GM12865 (cell line): ENCODE measurements at places on chromosomes 16 and 17.
A peak's percentile ranks its signal among the peaks of the same experiment; 100 is the strongest.

GRCh38 chr16:11327277-11328171 lies 17.7 kb upstream of the RMI2 start:
- peak; percentile 90 for DNase-seq

- no peak for DNase-seq
These were observed 833.6 kb upstream of the SOX9 start for GRCh38 chr17:71287071-71287823.

DNA sequence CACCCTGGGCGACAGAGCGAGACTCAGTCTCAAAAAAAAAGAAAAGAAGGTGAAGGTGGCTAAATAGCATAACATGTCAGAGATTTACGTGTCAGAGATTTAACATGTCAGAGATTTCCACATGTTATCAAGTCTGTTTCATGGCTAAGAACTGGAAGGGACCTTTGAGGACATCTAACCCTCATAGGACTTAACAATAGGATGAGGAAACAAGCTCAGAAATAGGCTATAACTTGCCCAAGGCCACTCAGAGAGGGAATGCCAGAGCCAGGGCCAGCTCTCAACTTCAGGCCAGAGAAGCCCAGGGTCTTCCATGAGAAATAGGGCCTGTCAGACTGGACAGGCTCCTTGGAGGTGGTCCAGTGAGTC lies 26.8 kb upstream of the ZNF629 start:
- DNase-seq: no peak

DNA sequence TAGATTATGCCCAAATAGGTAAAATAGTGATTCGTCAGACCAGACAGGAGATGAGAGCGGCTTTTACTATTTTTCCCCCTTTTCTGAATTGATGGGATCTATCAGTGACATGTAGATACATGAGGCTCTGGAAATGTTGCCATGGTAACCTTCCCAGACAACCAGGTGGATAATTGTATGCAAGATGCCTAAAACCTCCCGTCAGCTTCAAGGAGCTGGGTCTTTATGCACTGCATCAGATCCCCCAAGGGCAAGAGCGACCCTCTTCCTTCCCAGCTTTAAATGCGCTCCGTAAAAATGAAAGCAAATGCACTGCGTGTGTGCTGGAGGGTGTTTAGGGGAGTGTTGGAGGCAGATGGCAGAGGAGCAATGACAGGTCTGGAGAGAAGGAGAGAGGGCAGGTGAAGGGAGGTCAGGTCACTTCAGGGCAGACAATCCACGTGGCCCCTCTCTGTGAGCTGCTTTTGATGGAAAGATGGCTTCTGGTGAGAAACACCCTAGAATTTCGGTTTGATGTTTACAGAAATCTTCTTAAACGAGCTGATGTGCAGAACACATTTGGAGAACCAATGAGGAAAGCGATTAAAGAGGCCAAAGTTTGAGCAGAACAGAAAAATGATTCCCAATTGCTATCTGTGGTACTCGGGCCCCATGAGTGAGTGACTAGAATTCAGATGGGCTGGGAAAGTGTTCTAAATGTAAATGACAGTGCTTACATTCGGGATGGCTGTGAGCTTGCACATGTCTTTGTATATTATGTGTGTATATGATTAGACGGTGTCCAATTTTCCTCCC lies 461.7 kb upstream of the HSBP1 start:
- DNase-seq: no peak

GRCh38 chr16:12618515-12618914 lies 185.2 kb downstream of the CPPED1 start:
- peak; percentile 19 for DNase-seq

GRCh38 chr17:15453246-15453645 lies 14.2 kb downstream of the CDRT4 start:
- DNase-seq: no peak

GRCh38 chr17:17886226-17886625 lies 49.4 kb upstream of the SREBF1 start:
- no peak for DNase-seq

DNA sequence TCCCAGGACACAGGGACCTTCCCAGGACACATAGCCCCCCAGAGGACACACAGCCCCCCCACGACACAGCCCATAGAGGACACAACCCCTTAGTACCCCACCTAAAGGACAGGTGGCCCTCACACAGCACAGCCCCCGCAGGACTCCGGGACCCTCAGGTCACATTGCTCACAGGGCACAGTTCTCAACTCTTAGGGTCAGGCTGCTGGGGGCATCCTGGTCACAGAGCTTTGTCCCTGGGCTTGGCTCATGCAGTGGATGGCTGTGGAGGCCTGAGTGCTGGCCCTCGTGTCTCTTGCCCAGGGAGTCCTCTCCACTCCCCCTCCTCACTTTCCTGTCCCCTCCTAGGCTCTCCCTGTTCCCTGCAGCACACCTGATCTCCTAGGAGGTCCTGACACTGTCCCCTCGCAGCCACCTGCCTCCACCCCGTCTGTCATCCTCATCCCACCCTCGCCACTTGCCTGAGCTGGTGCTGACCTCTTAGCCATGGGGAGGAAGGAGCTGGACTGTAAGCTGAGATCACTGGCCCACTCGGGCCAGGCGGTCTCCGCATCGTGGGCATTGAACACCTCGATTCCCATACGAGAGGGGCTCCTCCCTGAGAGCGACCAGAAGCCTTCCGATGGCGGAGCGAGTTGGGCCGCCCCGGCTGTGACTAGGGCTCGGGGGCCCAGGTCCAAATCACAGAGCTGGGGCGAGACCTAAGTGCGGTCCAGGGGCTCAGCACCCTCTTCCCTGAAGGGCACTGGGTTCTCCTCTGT lies 1.4 kb upstream of the WDR45B start:
- no peak for DNase-seq

DNA sequence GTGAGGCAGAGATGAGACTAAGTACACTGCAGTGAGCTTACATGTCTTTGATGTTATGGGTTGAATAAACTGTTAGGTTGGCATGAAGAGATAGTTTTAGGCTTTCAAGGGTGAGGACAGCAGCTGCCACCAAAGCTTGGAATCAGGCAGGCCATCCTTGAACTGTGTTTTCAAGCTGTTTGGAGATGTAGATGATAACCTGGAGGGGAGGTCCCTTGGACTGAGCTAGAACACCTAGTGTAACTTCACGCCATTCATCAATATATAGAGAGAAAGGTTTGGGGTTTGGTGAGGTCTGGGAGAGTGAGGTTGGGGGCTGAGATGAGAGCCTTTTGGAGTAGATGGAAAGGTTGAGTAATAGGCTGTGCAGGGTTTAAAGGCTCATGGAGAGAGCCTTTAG lies 2447.0 kb downstream of the TP53TG3F start:
- no peak for DNase-seq

DNA sequence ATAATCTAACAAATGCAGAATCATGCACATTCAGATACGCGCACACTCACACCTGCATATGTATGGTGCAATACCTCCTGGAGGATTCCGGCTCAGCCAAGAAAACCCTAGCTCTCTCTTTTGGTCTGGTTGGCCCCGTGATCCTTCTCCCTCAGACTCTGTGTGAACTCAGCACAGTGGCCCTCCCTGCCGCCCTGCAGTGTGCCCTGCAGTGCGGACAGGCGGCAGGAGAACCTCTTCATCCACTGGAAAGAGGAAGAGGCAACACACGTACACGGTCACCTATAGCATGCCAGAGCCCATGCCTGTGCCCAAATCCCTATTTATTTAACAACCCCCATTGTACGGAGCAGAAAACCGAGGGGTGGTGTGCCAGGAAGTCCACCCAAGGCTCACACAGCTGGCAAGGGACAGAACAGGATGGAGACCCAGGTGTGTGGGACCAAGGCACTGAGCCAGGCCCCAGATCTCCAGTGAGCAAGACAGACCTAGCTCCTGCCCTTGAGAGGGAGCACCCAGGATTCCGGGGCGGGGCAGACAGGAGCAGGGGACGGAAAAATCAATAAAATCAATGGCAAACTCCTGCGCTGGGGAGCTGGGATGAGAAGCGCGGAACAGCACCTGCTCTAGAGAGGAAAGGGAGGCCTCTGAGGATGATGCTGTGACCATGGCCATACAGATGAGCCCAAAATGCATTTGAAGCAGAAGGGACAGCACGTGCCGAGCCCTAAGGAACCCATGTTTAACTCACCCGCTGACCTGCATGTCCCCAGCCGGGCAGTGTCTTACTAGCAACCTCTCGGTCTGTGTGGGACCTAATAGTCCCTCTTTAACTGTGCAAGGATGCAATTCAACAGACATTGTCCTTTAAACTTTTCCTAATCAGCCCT lies 54.7 kb upstream of the CIBAR2 start:
- DNase-seq: no peak
